ENCODE measurements at places on chromosomes 4 and X.

GRCh38 chr4:3811621-3812020, 45.4 kb downstream of the ADRA2C start:
- DNase-seq = no peak

DNA sequence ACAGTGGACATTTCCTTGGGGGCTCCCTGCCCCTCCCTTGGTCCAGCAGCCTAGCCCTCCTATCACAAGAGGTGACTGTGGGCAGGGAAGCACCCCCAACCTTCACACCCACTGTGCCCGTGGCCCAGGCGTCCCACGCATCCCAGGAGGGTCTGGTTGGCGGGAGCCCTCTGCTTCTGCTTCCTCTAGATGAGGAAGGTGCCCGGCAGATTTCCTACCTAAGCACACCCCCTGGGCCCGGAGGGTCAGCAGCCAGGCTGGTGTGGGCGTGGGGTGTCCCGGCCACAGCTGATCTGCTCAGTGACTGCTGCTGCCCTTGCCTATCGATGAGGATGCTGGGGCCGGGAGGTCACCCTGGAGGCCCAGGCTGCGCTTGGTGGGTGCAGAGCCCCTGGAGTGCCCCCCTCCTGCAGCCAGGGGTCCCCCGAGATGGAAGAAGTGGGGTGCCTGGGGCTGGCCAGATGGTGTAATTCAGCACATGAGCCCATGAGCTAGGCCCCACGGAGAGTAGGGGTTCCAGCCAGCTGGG, 12.2 kb downstream of the SH3BP2 start:
- no peak for DNase-seq

- no peak for DNase-seq
Observed at GRCh38 chr4:7002336-7002735, 40.8 kb upstream of the TADA2B start.

- peak; percentile 31 for DNase-seq
Observed at GRCh38 chr4:48090621-48091020, 43.4 kb downstream of the TXK start.

GRCh38 chr4:113223001-113223400, 173.5 kb downstream of the ANK2 start:
- DNase-seq = no peak

- DNase-seq = no peak
Observed at GRCh38 chrX:49257074-49257790, 7.3 kb downstream of the FOXP3 start.

DNA sequence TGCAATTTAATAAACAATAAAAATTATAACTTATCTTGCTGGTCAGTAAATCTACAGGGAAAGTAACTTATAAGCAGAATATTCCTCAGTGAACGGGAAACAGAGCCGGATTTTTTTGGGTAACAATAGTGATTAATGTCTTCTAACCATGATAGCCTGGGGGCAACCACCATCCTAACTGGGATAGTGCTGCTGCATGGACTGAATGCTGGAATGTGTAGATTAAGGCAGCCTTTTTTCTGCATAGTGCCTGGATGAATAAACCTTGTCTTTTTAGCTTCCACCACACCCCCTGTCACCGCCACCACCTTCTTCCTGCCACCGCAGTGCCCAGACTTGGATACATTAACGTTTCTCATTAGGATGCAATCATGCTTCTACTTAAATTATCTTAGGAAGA, 83.6 kb upstream of the LNX1 start:
- no peak for DNase-seq

GRCh38 chrX:74371425-74372222, 49.7 kb upstream of the SLC16A2 start:
- DNase-seq = no peak

DNA sequence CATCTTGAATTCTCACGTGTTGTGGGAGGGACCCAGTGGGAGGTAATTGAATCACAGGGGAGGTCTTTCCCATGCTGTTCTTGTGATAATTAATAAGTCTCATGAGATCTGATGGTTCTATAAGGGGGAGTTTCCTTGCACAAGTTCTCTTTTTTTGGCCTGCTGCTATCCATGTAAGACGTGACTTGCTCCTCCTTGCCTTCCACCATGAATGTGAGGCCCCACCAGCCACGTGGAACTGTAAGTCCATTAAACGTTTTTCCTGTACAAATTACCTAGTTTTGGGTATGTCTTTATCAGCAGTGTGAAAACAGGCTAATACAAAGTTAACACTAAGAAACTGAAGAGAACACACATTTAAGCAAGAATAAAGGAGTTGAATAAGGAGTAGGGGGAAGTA, 16.0 kb downstream of the TBCK start:
- DNase-seq = no peak

- peak; percentile 63 for DNase-seq
Observed at GRCh38 chrX:40094041-40094899, 3.5 kb downstream of the BCOR start.

DNA sequence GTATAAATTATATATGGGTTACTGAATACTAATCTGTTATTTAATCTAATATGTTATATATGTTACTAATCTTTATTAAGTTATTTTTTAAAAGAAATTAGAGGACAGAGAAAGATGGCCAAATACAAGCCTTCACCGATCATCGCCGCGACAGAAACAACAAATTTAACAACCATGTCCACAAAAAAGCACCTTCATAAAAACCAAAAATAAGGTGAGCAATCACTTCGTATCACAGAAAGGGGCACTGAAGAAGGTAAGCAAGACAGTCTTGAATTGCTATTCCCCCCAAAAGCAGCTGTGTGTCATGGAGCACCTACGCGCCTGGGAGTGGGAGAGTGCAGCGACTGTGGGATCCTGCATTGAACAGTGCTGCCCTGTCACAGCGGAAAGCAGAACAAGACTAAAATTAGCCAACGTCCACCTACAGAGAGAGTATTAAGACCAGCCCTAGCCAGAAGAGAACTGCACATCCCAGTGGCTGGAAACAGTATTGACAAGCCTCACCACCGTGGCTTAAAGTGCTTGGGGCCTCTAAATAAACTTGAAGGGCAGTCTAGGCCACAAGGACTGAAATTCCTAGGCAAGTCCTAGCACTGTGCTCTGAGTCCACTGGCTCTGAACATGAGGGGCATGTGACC, 38.5 kb downstream of the LRBA start:
- DNase-seq = no peak

GRCh38 chr4:122921971-122922876, at the start of gene NUDT6:
TSS of gene NUDT6 (minus strand) at chr4:122922597. CDS start at chr4:122922572, 25 bp downstream.
- DNase-seq = peak; percentile 57

- DNase-seq = no peak
Observed at GRCh38 chrX:132708529-132708928, 219.7 kb upstream of the MBNL3 start.

DNA sequence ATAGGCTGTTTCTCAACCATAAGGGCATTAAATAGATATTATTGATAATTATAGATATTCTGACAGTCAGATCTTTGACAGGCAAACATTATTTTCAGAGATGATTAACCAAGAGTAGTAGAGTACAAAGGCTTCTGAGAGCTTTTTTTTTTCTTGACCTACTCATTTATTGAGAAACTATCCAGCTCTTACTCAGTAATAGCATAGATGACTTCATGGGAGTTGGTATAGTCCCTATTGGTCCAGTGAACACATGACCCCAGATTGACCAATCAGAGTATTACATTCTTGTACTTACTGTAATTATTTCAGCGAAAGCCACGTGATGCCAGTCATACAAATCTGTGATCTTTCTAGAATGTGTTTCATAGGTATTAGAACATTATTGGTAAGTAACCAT, 508.7 kb downstream of the FSTL5 start:
- no peak for DNase-seq

DNA sequence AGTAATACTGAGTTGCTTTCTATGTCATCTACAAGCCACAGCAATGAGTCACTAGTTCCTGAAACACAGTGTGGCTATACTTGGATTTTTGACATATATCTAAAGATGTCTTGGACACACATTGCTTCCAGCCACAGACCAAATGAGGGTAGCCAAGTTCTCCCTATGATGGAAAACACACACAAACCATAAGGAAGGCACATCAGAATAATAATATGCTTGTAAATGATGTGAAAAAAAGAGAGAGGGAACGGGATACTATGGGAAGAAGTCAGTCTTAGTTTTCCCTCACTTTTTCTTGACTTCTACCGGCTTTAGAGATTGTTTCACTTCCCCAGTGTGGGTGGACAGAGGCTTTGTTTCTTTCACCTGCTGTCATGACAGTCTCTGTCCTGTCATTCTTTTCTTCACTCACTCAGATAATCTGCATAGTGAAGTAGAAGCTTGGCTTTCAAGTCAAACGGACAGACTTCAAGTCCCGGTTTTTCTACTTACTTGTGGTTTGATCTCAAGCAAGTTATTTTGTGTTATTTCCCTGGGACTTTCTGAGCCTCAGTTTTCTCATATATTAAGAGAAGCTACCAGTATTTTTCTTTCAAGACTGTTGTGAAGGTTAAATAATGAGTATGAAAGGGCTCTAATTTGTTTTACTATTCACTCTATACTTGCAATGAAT, 34.7 kb downstream of the P2RY10 start:
- DNase-seq = no peak

DNA sequence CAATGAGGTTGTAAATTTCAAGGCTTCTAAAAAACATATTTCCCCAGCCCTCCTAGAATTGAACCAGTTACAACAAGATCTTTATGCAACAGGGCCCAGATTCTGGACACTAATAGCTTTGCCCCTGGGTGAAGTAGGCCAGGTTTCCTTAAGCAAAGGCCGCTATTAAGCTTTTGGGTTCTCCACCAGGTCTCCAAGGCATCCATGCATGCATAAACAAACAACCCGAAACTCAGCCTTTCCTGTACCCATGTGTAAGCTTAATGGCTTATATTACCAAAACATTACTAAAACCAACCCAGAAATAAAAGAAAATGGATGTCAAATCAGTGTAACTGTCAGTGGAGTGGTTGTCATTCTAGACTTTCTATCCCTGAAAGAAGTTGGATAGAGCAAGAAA, 137.1 kb downstream of the ARHGAP6 start:
- no peak for DNase-seq

GRCh38 chr4:81828991-81829390, 357.3 kb upstream of the RASGEF1B start:
- DNase-seq = no peak

DNA sequence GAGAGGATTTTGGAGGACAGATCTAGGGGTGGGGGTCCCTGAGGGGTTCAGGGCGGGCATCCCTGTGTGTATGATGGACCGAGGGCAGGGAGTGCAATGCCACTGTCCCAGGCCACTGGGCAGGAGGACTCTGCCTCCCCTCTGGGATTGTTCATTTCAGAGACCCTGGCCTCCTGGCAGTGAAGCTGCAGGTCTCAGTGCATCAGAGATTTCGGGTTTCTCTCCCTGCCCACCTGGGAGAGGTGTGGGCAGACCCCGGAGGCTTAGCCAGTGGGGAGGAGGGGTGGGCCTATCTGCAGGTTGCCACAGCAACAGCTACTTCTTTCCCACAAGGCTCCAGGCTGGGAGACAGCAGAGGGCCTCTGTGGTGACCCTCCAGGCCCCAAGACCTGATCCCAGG, 80.1 kb upstream of the LRPAP1 start:
- DNase-seq = no peak
